ENCODE measurements at places on chromosomes 1 and 21. TPM values are rescaled to one million over a fixed set of nuclear protein-coding genes. Genes with fewer than 3 reads are reported as not detected.

DNA sequence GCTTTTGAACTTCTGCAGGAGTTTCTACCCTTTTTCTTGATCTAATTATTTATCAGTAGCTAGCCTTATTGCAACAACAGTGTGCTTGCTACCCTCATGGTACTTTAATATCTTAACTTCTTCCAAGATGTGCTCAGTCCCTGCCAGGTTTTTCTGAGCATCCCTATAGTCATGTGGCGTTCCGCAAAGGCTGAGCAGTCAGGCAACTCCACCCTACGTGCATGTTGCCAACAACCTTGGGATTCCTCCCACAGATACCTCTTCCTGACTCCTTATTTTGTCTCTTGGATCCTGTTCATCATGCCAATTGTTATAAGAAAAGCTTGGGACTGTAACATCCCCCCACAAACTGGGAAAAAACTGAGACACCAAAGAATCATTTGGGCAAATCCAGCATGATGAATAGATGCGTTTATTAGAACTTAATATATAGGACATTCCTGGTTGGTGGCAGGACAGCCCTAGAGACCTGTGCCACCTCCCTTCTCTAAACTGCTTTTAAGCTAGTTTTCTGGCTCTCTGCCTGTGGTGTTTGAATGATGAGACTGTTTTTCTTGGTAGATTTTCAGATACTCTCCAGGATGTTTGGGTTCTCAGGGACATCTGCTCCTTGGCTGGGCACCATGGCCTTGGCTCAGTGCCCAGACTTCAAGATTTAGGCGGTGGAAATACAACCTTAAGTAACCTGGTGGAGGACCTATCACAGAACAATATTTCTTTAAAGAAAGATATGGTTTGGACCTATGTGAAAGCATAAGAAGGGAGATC, 27.1 kb upstream of the KCTD3 start:
- no peaks in the 10 kb centered on the region for H3K4me1 ChIP-seq
- H3K36me3 ChIP-seq, result no peaks in the 10 kb centered on the region
- H3K27ac ChIP-seq, result no peak overlapping the region
- H3K4me3 ChIP-seq, result no peak overlapping the region
- H3K27me3 ChIP-seq, result no peaks in the 10 kb centered on the region

PDPN gene
- 28.9 TPM for total RNA-seq

DNA sequence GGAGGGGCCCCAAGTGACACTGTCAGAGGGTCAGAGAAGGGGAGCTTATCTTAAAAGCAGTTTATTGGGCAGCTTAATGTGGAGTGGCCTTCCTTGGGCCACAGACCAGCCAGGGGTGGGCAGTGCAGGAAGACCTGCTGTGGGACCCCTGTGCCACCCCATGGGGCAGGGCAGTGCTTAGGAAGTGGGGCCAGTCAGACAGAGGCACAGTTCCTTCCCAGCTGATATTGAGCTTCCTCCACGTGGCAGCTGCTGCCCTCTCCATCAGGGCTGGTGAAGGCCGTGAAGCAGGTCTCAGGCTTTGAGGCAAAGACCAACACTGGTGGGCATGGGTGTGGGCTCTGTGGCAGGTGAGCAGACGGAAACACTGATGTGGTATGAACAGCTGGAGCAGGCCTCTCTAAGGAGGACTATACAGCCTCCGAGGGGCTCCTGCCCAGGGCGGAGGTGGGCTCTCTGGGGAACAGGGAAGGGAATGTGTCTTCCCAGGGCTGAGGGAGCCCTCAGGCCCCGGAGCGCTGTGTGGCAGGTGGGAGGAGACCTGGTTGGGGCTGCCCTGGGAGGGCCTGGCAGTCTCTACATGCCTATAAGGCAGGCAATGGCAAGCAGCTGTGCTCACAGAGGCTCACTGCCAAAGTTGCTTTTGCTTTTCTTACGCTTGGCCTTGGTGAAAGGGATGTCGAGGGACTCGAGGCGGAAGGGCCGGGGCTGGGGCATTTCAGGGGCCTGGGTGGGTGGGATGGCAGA, 3.0 kb upstream of the DDOST start:
- H3K4me3 ChIP-seq, result no peak overlapping the region
- no peak overlapping the region for H3K27ac ChIP-seq
- no peaks in the 10 kb centered on the region for H3K36me3 ChIP-seq
- DNase-seq, result no peak
- no peaks in the 10 kb centered on the region for H3K27me3 ChIP-seq

- no peaks in the 10 kb centered on the region for H3K36me3 ChIP-seq
- peak overlapping the region; percentile 13 for H3K27ac ChIP-seq
- no peaks in the 10 kb centered on the region for H3K27me3 ChIP-seq
- H3K4me1 ChIP-seq, result no peaks in the 10 kb centered on the region
- no peak overlapping the region for H3K4me3 ChIP-seq
These were observed 28.4 kb downstream of the RNF11 start for GRCh38 chr1:51264451-51264850.

GRCh38 chr1:8213676-8214075, 104.2 kb upstream of the SLC45A1 start:
- H3K4me1 ChIP-seq, result peaks cover 19% of the 10 kb centered on the region
- H3K27me3 ChIP-seq, result no peaks in the 10 kb centered on the region
- no peak for DNase-seq

OR2L13 gene
- not detected for total RNA-seq

DNA sequence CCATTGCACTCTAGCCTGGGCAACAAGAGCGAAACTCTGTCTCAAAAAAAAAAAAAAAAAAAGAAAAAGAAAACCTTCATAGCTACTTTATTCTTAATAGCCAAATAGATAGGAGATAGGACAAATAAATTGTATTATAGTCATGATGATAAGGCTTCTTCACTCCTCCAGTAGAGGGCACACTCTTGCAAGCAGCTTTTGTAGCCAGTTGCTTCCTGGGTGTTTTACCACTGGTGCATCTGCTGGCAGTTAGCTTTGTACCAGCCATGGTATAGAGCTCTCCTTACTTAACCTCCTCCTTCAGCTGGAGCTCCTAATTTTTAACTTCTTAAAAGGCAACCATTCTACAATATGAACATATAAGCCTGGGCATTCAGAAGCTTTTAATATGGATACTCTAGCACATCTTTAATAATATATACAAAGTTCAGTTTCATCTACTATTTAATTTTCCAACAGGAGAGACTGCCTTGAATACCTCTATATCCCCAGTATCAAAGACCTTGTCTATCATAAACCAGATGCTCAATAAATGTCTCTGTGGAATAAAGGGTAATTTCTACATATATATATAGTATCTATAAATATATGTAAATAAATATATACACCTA, 35.8 kb downstream of the EVI5 start:
- H3K4me3 ChIP-seq, result no peak overlapping the region
- no peak for DNase-seq
- H3K4me1 ChIP-seq, result peaks cover 18% of the 10 kb centered on the region
- H3K27me3 ChIP-seq, result no peaks in the 10 kb centered on the region
- H3K36me3 ChIP-seq, result no peaks in the 10 kb centered on the region

CLEC20A gene
- total RNA-seq, result 0.48 TPM

GRCh38 chr21:36717976-36718375, 19.1 kb downstream of the SIM2 start:
- H3K36me3 ChIP-seq, result no peaks in the 10 kb centered on the region
- no peak overlapping the region for H3K4me3 ChIP-seq
- no peak for DNase-seq
- no peaks in the 10 kb centered on the region for H3K27me3 ChIP-seq
- no peaks in the 10 kb centered on the region for H3K4me1 ChIP-seq

GRCh38 chr1:60695716-60696171, 386.6 kb upstream of the NFIA start:
- no peak for DNase-seq
- H3K27me3 ChIP-seq, result no peaks in the 10 kb centered on the region
- no peaks in the 10 kb centered on the region for H3K4me1 ChIP-seq
- peak overlapping the region; percentile 80 for H3K27ac ChIP-seq
- no peaks in the 10 kb centered on the region for H3K36me3 ChIP-seq

NBPF6 gene
- total RNA-seq, result not detected

GRCh38 chr1:58539553-58539952, 7.0 kb downstream of the OMA1 start:
- no peak overlapping the region for H3K4me3 ChIP-seq
- no peak overlapping the region for H3K27ac ChIP-seq
- no peaks in the 10 kb centered on the region for H3K27me3 ChIP-seq
- no peak for DNase-seq

GRCh38 chr1:11151114-11151513, 38.0 kb upstream of the ANGPTL7 start:
- H3K27ac ChIP-seq, result no peak overlapping the region
- peaks cover 29% of the 10 kb centered on the region for H3K4me1 ChIP-seq
- H3K36me3 ChIP-seq, result peaks cover 27% of the 10 kb centered on the region

DNA sequence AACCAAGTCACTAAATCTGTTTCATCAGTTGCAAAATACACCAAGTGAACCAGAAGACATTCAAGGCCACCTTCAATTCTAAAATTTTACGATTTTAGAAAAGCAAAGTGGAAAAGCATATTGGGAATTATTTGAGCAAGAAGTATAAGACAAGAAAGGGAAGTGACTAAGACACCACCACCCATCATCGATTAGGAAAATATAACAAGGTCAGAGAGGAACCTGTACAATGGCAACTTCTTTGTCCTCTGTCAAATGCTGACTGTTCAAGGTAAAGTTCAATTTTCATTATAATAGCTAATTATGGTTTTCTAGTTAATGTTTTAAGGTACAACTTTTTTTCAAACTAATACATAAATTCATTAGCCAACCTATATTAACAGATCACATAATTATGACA, 10.8 kb downstream of the FRRS1 start:
- DNase-seq, result no peak
- no peaks in the 10 kb centered on the region for H3K4me1 ChIP-seq
- no peak overlapping the region for H3K27ac ChIP-seq
- no peaks in the 10 kb centered on the region for H3K27me3 ChIP-seq
- no peaks in the 10 kb centered on the region for H3K36me3 ChIP-seq

DNA sequence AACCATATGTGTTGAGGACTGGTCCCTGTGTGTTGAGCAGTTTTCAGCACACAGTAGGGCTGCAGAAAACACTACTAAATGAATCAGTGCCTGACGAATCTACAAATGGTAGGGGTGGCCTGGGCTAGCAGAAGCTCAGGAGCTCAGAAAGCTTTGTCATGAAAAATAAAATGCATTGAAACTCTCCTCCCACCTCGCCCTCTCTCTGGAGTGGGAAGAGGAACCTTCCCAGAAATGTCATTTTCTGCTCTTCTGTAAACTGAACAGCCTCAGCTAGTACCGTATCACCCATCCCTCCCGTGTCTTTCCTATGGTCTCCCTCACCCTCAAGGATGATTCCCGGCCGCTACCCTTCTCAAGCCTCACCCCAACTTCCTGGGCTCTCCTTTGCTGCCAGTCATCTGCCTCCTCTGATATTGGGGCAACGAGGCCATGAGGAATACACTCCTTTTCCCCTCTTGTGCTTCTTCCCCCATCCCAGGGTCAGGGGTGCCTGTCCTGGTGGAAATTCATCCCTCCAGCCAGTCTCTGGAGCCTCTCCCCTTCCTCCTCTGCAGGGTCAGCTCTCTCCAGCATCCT, 734.5 kb downstream of the PTPRU start:
- H3K4me1 ChIP-seq, result no peaks in the 10 kb centered on the region
- H3K27me3 ChIP-seq, result no peaks in the 10 kb centered on the region
- H3K36me3 ChIP-seq, result no peaks in the 10 kb centered on the region
- no peak overlapping the region for H3K27ac ChIP-seq

KRTAP10-1 gene
- not detected for total RNA-seq

DNA sequence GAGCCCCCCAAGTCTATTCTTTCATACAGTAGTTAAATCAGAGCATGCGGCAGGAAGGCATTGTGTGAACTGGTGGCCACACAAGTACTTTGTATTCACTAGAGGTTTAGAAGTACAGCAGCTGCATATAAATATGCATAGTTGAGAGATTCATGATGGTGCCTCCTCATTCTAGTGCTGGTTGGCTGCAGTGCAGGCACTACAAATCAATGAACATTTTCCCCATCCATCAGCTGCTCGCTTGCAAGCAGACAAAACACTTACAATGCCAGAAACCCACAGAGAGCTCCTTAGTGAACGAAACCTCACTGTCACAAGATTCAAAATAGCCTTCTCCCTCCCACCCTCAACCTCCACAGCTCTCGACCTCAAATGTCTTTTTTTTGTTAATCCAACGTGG, 726.2 kb downstream of the USP25 start:
- DNase-seq, result no peak
- H3K36me3 ChIP-seq, result no peaks in the 10 kb centered on the region
- H3K27me3 ChIP-seq, result no peaks in the 10 kb centered on the region

TRIM46 gene
- total RNA-seq, result 0.20 TPM

Measured in right atrium auricular region (tissue), 2 donors.